ENCODE measurements at places on chromosomes 12 and 14. TPM values are rescaled to one million over a fixed set of nuclear protein-coding genes. Genes with fewer than 3 reads are reported as not detected.

The OTX2 gene
- polyA plus RNA-seq: not detected

The EIF2S3B gene
- 0.51 TPM for polyA plus RNA-seq

The FAM181A gene
- not detected for polyA plus RNA-seq

The CLECL1 gene
- not detected for polyA plus RNA-seq

The BCL11B gene
- polyA plus RNA-seq: 0.54 TPM

The AQP6 gene
- polyA plus RNA-seq: not detected

The FAM186B gene
- polyA plus RNA-seq: not detected

The OR4E2 gene
- polyA plus RNA-seq: not detected
